Stimulated activated CD8-positive, alpha-beta memory T cell treated with anti-CD3 and anti-CD28 coated beads, Interleukin-2, amount 100 ng/mL, for 1 hour (primary cell): ENCODE measurements at places on chromosomes 12 and 14.

DNA sequence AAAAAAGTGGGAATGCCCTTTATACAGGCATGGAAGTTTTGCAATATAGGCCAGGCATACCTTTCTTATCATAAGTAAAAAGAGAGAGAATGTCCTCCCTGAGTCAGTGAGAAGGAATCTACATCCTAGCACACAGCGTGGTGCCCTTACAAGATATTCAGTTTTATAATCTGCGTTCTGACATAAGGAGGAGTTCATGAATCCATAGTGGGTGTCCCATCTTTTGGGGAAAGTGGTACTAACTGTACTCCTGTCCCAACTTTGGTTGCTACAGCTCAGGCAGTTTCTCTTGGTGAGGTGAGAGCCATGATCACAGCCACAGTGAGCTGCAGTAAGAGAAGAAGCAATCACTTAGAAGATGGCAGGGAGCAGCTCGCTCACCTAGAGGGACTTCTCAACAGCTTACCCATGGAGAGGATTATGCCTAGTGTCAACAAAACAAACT, 332.9 kb downstream of the BCAT1 start:
- no peak for DNase-seq

GRCh38 chr14:88551094-88551870, 3.5 kb downstream of the PTPN21 start:
- DNase-seq, result no peak

- DNase-seq, result no peak
Measured at GRCh38 chr12:27915021-27915420, 57.5 kb downstream of the PTHLH start.

GRCh38 chr12:131116468-131117117, 162.9 kb downstream of the ADGRD1 start:
- no peak for DNase-seq

DNA sequence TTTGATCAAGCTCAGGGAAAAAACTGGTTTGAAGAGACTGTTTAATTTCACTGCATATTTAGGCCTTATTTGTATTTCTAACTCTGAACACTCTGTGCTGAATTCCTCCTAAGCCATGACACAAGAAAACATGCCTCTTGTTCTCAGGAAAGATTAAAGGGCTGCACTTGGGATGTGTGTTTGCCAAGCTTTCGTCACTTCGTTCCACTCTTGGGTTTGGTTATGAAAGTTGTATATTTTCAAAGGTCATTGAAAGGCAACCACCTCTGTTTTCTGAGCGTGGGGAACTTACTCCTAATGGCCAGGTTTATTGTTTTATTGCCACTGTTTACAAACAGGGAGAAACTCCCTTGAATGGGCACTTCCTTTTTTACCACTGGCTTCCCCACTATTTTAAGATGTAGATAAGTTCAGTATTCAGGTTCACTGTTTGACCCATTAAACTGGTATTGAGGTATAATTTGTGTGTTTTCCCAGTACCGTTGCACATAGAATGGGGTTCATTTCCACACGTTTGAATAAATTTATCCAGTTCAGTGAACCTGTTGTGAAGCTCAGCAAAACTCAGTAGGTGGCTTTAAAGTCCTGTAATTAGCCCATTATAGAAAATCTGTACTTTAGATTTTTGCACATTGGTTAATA, 65.3 kb downstream of the NKX2-1 start:
- DNase-seq, result no peak

- DNase-seq, result no peak
Measured at GRCh38 chr12:48069241-48069640, 36.6 kb downstream of the SENP1 start.
